ENCODE measurements at places on chromosomes 6 and 20.
A peak's percentile ranks its signal among the peaks of the same experiment; 100 is the strongest.

- no peak for DNase-seq
Measured at GRCh38 chr20:15616626-15617025, 956.6 kb downstream of the KIF16B start.

DNA sequence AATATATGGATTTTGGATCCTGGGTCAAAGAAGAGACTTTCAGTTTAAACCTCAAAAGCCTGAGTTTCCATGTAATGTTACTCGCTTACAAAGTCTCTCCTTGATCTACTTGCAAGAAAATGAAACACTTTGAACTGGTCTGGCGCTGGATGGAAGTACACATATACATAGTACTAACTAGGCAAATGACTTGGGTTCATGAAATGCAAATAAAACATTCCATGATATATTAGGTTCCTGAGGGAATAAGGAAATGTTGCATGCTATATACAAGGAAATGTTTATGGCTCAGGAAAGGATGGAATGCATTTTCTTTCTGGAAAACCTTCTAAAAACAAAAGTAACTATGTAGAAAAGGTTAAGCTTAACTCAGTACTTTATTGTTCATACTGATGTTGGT lies 11.4 kb upstream of the TXLNB start:
- no peak for DNase-seq

DNA sequence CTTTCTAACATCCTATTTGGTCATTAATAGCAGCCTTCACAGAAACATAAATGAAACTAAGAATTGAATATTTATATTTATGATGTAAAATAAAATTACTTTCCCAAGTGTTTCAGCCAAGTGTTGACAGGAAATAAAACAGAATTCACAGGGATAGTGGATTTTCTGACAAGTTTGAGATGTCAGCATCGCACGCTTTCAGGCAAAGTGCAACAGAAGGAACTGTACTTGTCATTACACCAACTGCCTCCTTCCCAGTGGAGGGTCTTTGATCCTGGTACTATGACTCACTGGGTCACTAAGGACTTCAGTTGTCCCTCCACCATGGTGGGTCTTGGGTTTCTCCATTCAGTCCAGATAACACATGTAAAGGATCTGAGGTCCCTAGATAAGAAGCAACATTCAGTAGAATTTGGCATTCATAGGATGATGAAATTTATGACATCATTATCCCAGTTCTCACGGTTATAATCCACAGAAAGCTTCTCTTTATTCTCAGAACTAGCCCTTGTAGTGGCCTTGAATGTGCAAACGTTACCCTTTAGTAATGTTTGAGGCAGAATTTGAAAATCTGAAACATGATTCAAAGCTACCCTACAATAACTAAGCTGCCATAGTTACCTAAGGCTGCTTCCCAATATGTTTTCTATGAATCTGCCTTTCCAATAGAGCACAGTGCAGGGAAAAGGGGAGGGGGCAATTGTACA lies 3.8 kb upstream of the TNFAIP3 start:
- no peak for DNase-seq

GRCh38 chr6:87936065-87936464 lies 111.6 kb upstream of the SPACA1 start:
- DNase-seq = no peak

GRCh38 chr6:139114746-139115145 lies 20.1 kb upstream of the HECA start:
- no peak for DNase-seq

GRCh38 chr6:34665019-34665418 lies 31.5 kb downstream of the ILRUN start:
- no peak for DNase-seq

DNA sequence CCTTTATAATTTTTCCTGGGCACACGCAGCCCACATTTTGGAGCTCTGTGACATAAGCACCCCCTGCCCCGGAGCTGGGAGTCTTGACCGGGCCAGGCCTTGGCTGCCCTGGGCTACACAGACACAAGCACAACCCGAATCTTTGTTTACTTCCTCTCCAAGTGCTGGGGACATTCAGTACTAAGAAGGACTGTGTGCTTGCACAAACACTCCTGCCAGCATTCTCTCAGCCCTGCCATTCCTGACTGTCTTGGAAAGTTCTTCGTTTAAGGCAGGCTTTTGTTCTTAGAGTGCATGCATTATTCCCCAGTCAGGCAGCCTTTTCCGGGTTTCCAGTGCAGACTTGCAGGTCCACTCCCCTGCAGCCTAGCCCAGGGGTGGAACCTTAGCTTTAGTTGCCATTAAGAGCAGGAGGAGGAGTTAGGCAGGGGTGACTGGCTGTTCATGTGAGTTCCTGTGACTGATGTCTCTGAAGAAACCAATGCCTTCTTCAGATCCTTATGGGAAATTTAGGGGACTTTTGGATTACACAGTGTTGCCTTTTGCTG lies 28.6 kb downstream of the FOXO3 start:
- DNase-seq = peak; percentile 69

- no peak for DNase-seq
Measured at GRCh38 chr20:33108661-33109060, 29.2 kb downstream of the BPIFB4 start.

- no peak for DNase-seq
Measured at GRCh38 chr6:24401458-24401857, 1.3 kb upstream of the MRS2 start.

DNA sequence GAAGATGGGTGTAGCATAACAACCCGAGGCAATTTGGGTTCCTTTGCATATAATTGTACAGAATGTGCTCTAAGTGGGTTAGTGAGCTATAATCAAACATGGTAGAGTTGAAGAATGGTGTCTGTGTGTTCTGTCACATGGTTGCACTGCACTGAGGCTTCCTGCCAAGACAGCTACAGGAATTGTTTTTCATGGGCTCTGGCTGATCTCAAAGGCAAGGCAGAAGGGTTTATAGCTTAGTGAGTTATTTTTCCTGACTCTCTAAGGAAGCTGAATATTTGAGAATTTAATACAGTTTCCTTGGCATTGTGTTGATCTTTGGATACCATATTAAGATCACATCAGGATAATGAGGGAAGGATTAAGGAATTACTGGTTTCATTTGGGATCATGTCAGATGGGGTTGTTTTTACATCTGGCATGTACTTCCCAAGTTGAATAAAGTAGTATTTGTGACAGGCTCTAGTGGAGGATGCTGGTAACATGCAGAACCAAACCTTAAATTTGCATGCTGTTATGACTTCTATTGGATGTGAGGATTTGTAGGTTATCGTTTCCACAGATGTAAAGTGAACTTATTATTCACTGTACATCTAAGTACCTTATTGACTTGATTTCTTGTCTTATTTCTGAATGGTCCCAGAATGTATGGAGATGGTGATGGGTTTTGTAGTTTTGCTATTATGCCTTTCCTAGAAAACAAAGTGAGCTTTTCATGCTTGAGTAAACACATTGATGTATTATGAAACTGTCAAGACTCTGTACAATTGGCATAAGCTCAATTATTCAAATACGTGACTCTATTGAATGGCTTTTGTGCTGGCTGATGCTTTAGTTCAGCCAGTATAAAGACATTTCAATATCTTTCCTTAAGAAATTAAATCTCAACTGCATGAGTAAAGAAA lies 43.3 kb downstream of the LRRC1 start:
- DNase-seq = peak; percentile 34

GRCh38 chr6:20444786-20445271 lies 43.1 kb downstream of the E2F3 start:
- DNase-seq = no peak

GRCh38 chr6:144250276-144250675 lies 34.9 kb upstream of the UTRN start:
- DNase-seq = no peak

DNA sequence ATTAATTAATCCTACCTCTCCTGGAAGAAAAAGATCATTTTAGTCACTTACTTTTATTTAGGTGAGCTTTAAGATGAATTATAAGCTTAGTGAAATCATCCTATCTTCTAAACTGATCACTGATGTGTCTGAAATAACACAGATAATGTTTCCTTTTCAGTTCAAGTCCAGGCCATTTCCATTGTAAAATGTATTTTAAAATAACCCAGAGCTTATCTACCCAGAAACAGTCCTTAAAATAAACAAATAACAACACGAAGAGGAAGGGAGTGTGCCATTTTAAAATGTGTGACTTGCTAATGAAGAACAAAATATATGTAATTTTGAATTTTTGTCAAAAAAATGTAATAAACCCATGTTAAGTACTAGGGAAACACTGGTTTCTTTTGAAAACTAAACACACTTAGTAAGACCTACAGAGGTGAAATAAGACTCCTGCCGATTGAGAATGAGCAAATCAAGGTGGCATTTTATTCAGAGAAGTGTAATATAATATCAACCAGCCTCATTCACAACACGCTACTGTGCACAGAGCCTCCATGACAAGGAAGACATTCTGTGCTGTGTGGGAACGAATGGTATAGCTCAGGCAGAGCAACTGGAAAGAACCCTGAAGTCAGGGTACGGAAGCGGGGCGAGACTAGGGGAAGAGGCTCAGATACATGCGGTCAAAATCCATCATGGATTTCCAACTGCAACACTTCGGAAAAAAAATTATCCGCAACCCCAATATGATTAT lies 7.7 kb downstream of the LRP11 start:
- DNase-seq = peak; percentile 46

DNA sequence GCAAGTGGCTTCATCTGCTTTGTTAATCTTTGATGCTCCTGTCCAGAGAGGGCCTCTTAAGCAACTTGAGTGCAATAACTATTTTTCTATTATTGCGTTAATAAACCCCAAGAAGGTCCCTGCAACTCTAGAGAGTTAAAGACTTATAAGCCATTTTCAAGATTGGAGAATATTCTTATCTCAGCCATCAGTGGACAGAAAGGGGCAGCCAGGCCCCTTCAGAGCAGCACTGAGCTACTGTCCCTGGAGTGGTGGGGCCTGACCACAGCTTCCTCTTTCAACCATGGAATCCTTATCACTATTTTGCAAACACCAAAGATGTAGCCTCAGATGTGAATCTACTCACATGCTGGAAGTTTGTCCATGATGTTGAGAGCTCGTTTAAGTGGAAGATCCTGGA lies 2.8 kb upstream of the MAS1L start:
- no peak for DNase-seq

GRCh38 chr6:135052939-135053338 lies 1.7 kb downstream of the HBS1L start:
- DNase-seq = no peak

DNA sequence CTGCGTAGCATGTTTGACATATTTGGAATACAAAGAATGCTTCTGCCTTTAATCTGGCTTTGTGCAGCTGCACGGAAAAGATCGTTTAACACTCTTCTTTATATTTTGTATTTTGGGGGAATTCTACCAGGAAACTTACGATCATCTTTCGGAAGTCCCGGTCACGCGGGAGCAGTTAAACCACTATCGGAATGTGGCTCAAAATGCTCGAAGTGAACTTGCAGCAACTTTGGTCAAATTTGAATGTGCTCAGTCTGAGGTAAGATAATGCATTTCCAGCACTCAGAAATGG lies 42.3 kb downstream of the CCDC170 start:
- no peak for DNase-seq

DNA sequence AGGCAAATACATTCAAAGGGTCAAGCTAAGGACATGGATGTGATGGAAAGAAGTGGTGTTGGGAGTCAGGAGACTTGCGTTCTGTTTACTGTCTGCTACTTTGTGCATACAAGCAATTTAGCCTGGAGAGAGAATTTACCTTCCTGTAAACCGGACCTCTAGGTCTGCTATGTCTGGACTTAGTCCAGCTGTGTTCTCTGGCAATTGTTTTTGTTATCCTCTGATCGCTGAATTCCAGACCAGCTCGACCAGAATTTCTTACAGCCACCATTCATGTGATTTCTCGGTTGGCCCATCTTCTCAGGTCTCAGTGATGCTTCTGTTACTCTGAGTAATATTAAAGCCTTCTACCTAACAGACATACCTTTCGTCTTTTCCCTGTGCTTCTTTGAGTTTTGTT lies 75.2 kb downstream of the LRRC1 start:
- DNase-seq = peak; percentile 16

GRCh38 chr6:25217829-25218228 lies 61.3 kb upstream of the CARMIL1 start:
- no peak for DNase-seq

DNA sequence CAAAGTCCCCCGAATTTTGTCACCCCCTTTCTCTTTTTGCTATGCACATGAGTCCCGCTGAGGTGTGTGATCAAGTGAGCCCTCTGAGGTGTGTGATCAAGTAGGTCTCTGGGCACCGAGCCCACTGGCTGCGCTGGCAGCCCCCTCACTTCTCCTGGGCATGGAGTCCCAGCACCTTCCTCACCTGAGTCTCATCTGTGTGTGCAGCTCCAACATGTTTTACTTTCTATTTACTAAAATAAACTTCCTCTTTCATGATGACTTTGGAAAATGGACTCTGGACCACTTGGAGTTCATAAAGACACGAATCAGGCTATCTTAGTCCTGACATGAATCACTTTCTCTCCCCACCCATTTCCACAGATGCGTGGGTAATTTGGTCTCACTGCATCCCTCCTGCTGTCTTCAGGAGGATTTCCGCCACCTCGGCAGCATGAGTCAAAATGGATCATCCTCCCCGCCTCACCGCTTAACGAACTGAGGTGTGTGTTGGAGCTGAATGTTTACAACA lies 39.8 kb downstream of the PRDM1 start:
- no peak for DNase-seq

- no peak for DNase-seq
Measured at GRCh38 chr6:25536781-25537180, 115.2 kb upstream of the SCGN start.

- DNase-seq = peak; percentile 62
Measured at GRCh38 chr6:84882768-84883766, 118.7 kb upstream of the TBX18 start.

DNA sequence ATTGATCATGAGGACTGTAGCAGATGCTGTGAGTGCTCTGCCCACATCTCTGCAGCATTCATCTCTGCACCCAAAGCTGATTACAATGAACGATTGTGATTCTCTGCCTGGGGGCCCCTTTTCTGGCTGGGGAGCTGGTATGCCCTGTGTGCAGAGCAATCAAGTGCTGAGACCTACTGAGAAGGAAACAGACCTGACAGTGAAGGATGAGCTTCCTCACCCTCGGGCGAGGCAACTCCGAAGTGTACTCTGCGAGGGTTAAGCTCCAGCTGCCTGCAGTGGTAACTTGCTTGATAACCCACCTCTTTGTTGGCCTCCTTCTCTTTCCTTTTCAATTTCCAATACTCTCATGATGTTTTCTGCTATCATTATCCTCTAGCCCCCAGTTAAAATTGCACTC lies 289.7 kb upstream of the RNF24 start:
- DNase-seq = no peak

DNA sequence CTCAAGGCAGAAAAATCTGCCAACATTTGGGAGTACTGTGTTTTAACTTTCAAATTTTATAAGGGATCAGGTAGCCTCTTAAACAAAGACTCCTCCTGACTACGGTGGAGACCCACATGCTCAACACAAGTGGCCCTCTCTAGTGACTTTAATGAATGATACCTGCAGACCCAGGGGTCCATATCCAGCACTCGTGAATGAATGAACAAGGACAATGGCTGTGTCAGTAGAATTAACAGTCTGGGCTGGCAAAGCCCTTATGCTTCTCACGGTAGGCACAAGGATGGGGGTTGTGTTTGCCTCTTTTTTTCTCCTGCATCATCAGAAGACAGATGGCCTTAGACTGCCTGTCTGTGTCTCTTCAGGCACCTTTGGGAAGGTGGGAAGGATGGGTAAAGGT lies 112.6 kb upstream of the TRAF3IP2 start:
- DNase-seq = no peak

- no peak for DNase-seq
Measured at GRCh38 chr6:166559211-166559610, 27.3 kb downstream of the RAMACL start.

Data from astrocyte of the spinal cord (primary cell).